B cell (primary cell): ENCODE measurements at places on chromosomes 3 and 15. TPM values are rescaled to one million over a fixed set of nuclear protein-coding genes. Genes with fewer than 3 reads are reported as not detected.

DMXL2 gene
- polyA plus RNA-seq = 1.4 and 1.9 TPM in 2 replicates

PLSCR5 gene
- not detected in 2 replicates for polyA plus RNA-seq

NEIL1 gene
- 103 and 220 TPM in 2 replicates for polyA plus RNA-seq

PROK2 gene
- 0.06 and 0.07 TPM in 2 replicates for polyA plus RNA-seq

C3orf20 gene
- polyA plus RNA-seq = 0.12 TPM in 1 of 2 replicates, not detected in the other

A4GNT gene
- polyA plus RNA-seq = not detected in 2 replicates

ITIH1 gene
- polyA plus RNA-seq = 1.5 and 2.0 TPM in 2 replicates

KLF15 gene
- 0.10 and 0.22 TPM in 2 replicates for polyA plus RNA-seq

ALDH1A2 gene
- polyA plus RNA-seq = not detected in 2 replicates

ZNF660 gene
- polyA plus RNA-seq = 0.49 and 0.92 TPM in 2 replicates

FSIP1 gene
- 0.07 and 0.19 TPM in 2 replicates for polyA plus RNA-seq

PARP15 gene
- polyA plus RNA-seq = 307 and 489 TPM in 2 replicates

NAA50 gene
- polyA plus RNA-seq = 27.6 and 34.0 TPM in 2 replicates

GCSAM gene
- 16.9 and 24.6 TPM in 2 replicates for polyA plus RNA-seq

POLQ gene
- 0.25 and 0.66 TPM in 2 replicates for polyA plus RNA-seq

GOLGA6A gene
- polyA plus RNA-seq = 0.31 TPM in 1 of 2 replicates, not detected in the other

PLA2G4E gene
- polyA plus RNA-seq = not detected in 2 replicates

CPLX3 gene
- 0.60 and 0.91 TPM in 2 replicates for polyA plus RNA-seq

TM4SF1 gene
- polyA plus RNA-seq = not detected in 2 replicates

KIF23 gene
- polyA plus RNA-seq = 0.34 and 0.81 TPM in 2 replicates

KLHDC8B gene
- 0.43 and 0.79 TPM in 2 replicates for polyA plus RNA-seq
